ENCODE measurements at places on chromosomes 11 and 22. TPM values are rescaled to one million over a fixed set of nuclear protein-coding genes. Genes with fewer than 3 reads are reported as not detected.

The CATSPER1 gene
- not detected for total RNA-seq

The MAPK8IP2 gene
- 0.16 TPM for total RNA-seq

The TYR gene
- not detected for total RNA-seq

The KMT2A gene
- 22.9 TPM for total RNA-seq

The OR5B21 gene
- total RNA-seq = not detected

The SMIM35 gene
- total RNA-seq = 0.09 TPM

The PHOX2A gene
- total RNA-seq = not detected

The CD6 gene
- total RNA-seq = 0.43 TPM

The NRXN2 gene
- total RNA-seq = 5.2 TPM

The TSSK2 gene
- not detected for total RNA-seq

The JAM3 gene
- 12.7 TPM for total RNA-seq

The HNRNPUL2 gene
- 27.2 TPM for total RNA-seq

The ANAPC15 gene
- 37.5 TPM for total RNA-seq

The SGSM1 gene
- total RNA-seq = 0.76 TPM

The PDE2A gene
- total RNA-seq = 8.8 TPM

The TSKU gene
- total RNA-seq = 4.0 TPM

The CST6 gene
- not detected for total RNA-seq

The TIMP3 gene
- 65.0 TPM for total RNA-seq

The TMEM184B gene
- 23.2 TPM for total RNA-seq

The MFRP gene
- not detected for total RNA-seq

The GPHA2 gene
- not detected for total RNA-seq

The DEPDC7 gene
- total RNA-seq = 4.5 TPM

The MGAT3 gene
- total RNA-seq = 1.5 TPM

The SCGB1D2 gene
- 0.67 TPM for total RNA-seq

The C22orf23 gene
- 0.43 TPM for total RNA-seq

The RFPL1 gene
- total RNA-seq = not detected

The TSGA10IP gene
- total RNA-seq = not detected

The CRYBB2 gene
- total RNA-seq = not detected

The CAVIN3 gene
- total RNA-seq = 25.5 TPM

The SEC14L2 gene
- 1.9 TPM for total RNA-seq

The GRM5 gene
- not detected for total RNA-seq

The HTR3B gene
- total RNA-seq = not detected

The CREB3L1 gene
- total RNA-seq = 6.9 TPM

The IGLL1 gene
- not detected for total RNA-seq

The MS4A3 gene
- total RNA-seq = not detected

The TESMIN gene
- total RNA-seq = 0.32 TPM

The HEPN1 gene
- not detected for total RNA-seq

The SMIM38 gene
- total RNA-seq = 0.08 TPM

The CARNS1 gene
- 7.0 TPM for total RNA-seq

The CRYAB gene
- total RNA-seq = 9,763 TPM

The OR8D1 gene
- total RNA-seq = not detected

The TBC1D22A gene
- total RNA-seq = 22.4 TPM

The C11orf97 gene
- total RNA-seq = not detected

The SLC25A18 gene
- 0.56 TPM for total RNA-seq

The OR10AG1 gene
- not detected for total RNA-seq

All from psoas muscle (tissue), 8 donors.